ENCODE measurements at places on chromosomes 11 and 22. TPM values are rescaled to one million over a fixed set of nuclear protein-coding genes. Genes with fewer than 3 reads are reported as not detected.

Gene TUB
- 6.4 TPM for total RNA-seq

Gene IL17REL
- total RNA-seq: not detected

Gene PTPRCAP
- total RNA-seq: not detected

Gene HSPB2
- 5.3 TPM for total RNA-seq

Gene XBP1
- 122 TPM for total RNA-seq

Gene PRODH
- not detected for total RNA-seq

Gene MCM5
- 83.3 TPM for total RNA-seq

Gene RGL4
- not detected for total RNA-seq

Gene GPR83
- total RNA-seq: not detected

Gene ACTN3
- 0.12 TPM for total RNA-seq

Data from HFFc6 (cell line).